ENCODE measurements at places on chromosomes 11 and 22.

- DNase-seq: no peak
Observed at GRCh38 chr11:102177974-102178631, 67.9 kb downstream of the YAP1 start.

DNA sequence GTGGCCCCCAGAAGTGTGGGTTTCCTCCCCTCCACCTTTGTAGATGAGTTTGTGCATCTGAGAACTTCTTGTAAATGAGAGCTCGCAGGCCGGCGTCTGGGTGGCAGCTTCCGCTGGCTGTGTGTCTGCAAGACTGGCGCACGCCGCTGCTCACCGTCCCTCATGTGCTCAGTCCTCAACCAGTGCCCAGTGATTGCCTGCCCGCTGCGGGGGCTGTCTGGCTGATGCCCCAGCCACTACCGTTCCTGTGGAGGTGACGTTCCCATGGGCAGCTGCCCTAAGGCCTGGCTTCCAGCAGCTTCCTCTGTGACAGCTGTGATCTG lies 8.8 kb downstream of the TBX1 start:
- DNase-seq: no peak

DNA sequence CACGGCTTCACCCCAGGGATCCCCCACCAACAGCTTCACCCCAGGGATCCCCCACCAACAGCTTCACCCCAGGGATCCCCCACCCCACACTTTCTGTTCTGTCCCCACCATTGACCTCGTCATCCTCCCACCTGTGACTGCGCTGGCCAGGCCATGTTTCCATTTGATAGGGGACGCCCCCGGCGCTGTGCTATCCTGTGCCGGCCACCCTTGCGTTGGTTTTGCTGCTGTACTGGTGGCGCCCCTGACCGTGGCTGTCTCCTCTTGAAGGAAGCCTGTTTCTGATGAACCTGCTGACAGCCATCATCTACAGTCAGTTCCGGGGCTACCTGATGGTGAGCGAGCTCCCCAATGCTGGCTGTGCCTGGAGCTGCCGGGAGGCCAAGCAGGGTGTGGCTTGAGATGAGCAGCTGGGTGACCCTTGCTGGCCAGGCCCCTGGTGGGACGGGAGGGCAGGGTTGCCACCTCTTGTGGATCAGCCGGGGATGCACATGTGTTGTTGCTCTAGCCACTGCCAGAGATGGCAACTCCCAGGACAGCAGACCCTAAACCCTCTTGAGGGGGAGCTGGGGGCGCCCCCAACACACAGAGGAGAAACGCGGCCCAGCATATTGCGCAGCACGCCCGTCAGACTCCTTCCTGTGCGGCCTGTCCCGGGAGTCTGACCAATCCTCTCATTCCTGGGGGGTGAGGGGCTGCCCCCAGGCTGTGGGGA lies 22.5 kb downstream of the TPCN2 start:
- no peak for DNase-seq

- no peak for DNase-seq
Observed at GRCh38 chr11:78567209-78567608, 7.5 kb downstream of the NARS2 start.

DNA sequence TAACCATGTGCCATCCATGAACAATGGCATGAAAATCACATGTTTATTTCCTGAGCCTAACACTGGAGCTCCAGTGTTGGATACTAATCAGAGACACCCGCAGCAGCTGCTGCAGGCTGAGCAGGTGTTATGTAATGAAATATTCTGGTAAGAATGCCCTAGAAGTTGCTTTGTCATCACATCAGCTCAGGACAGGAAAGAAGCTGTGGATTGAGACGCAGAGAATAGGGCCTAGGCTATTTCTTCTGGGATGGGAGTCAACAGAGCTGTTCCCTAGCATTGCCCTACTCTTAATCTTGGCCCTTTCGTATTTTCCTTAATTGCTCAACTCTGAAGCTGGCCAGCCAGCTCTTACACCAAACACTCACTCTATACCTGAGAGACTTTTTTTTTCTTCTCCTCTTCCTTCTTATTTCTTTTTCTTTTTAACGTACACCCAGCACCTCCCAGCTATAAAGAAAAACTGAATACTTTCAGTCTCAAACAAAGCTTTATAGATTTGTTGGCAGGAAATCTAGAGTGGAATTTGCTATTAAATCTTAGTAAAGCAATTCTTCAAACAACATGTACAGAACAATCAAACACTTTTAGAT lies 31.9 kb downstream of the RASSF10 start:
- no peak for DNase-seq

DNA sequence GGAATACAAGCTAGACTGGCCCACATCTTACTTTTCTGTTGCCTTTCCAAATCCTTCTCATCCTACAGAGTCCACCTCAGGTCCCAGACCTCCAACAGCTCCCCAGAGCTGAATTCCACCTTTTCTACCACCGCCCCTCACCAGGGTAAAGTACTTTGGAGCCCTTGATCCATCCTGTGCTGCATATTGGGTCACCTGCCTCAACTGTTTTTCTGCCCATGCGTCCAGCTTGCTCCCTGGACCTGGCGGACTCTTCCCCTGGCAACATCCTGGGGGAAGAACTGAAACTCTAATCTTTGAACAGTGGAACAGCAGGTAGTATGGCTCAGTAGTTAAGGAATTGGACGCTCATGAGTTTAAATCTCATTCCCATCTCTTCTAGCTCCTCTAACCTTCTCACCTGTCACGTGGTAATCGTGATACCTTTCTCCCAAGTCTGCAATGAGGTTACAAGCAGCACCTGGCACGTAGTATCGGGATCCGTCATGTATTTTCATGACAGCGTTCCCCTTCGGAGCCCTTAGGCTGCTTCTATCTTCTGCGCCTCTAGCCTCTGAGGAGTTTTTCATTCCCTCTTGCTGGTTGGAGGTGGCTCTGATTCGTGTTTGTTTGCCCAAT lies 98.1 kb downstream of the CEP164 start:
- no peak for DNase-seq
